DMS53 (cell line): ENCODE measurements at places on chromosomes 4 and X.

GRCh38 chr4:182010876-182011275, 232.3 kb upstream of the TENM3 start:
- no peak for DNase-seq

DNA sequence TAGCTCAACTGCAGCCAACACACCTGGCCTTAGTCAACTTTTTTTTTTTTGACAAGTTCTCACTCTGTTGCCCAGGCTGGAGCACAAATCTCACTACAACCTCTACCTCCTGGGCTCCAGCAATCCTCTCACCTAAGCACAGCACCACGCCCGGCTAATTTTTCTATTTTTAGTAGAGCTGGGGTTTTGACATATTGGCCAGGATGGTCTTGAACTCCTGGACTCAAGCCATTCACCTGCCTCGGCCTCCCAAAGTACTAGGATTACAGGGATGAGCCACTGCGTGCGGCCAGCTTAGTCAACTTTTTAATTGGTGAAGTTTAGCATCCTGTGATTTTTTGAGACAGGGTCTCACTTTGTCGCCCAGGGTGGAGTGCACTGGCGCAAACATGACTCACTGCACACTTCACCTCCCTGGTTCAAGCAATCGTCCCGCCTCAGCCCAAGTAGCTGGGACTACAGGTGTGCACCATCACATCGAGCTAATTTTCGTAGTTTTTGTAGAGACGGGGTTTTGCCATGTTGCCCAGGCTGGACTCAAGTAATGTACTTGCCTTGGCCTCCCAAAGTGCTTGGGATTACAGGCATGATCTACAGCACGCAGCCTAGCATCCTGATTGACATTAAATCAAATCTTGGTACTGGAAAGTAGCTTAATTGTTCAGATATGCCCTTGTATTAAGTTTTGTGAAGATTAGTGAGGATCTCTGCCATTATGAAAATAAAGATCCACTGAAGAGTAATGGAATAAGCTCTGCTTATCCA, 8.3 kb downstream of the HNRNPDL start:
- DNase-seq: peak; percentile 67

GRCh38 chr4:117425636-117426035, 340.3 kb upstream of the TRAM1L1 start:
- no peak for DNase-seq

DNA sequence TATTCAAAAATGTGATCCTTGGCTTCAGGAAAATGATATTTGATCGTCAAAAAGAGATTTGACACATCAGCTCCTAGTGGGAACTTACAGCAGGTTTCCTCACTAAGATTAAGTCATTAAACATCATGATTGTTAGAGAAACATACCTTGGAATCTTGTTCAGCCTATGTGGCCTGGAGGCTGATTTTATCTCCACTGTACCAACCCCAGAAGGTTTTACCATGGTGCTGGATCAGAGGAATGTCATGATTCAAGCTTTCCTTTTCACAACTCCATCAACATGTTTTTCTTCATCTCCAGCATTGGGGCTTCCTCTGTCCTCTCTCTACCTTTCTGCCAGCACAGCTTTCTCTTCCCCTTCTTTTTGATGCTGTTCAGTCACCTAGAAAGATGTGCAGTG, 68.4 kb upstream of the MID1IP1 start:
- no peak for DNase-seq

DNA sequence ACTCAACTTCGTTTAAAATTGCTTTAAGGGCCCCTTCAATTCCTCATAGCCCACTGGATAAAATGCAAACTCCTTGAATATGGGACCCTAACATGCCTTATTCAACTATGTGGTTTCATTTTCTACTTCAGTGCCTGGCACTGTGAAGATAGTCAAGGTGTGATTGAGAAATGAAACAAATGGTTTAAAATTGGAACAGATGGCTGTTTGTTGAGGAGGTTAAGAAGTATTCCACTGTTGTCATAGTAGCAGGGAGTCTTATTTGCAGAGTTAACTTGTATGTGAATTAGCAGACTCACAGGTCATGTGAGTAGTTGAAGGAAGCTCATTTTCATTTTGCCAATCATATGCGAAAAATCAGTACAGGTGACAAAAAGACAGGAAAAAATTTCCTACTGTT, 593.3 kb downstream of the KCTD8 start:
- peak; percentile 60 for DNase-seq

DNA sequence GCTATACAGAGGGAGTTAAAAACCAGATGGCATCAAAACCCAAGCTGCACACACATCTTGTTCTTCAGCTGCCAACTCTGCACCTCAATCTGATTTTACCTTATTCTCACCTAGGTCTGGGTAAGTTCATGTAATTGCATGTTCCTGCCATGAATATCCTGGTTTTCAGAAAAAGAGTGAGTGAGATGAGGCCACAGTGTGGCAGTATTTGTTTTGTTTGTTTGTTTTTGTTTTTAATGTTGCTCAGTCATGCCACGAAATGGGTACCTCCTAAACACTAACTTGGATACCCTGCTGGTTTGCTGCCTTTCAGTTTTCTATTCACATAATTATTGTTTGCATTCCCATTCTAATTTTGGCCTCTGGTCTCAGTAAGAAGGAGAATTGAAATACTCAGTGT, 22.5 kb downstream of the TMEM164 start:
- DNase-seq: no peak

- DNase-seq: peak; percentile 11
Measured at GRCh38 chrX:24391389-24391788, 30.9 kb downstream of the SUPT20HL1 start.

DNA sequence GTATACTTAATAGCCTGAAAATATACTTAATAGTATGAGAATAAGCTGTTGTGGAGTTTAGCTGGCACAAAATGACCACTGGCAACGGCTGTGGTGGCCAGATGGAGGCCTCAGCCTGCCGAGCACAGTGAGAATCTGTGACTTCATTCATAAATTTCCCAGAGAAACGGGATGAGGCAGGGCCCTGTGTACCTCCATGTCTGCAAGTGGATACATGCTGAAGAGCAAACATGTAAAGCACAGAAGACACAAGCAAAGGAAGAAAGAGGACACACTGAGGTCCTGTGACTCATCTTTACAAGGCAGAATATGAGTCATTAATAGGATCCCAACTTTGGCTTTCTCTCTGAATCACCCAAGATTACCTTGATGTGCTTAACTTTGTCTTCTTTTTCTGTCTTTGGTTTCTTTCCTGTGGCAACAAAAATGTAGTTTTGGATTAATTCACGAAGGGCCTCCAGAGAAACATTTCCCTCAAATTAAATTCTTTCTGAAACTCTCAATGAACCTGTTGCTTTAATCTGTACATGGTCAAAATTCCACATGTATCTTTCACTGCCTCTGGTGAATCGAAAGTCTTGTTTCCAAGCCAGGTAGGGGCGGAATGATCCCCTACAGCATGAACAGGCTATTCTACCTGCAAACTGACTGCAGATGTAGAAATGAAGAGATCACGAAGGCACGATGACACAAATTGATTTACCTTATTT, 56.4 kb downstream of the IRF2 start:
- DNase-seq: peak; percentile 46

GRCh38 chr4:48792348-48793006, 12.4 kb upstream of the FRYL start:
- DNase-seq: no peak

GRCh38 chr4:71550220-71551165, 211.7 kb downstream of the SLC4A4 start:
- DNase-seq: peak; percentile 9

GRCh38 chr4:184039963-184040383, 134.9 kb downstream of the STOX2 start:
- no peak for DNase-seq

- peak; percentile 1 for DNase-seq
Measured at GRCh38 chrX:111375747-111376146, 36.2 kb downstream of the DCX start.

GRCh38 chrX:20402956-20403355, 136.2 kb upstream of the RPS6KA3 start:
- no peak for DNase-seq

DNA sequence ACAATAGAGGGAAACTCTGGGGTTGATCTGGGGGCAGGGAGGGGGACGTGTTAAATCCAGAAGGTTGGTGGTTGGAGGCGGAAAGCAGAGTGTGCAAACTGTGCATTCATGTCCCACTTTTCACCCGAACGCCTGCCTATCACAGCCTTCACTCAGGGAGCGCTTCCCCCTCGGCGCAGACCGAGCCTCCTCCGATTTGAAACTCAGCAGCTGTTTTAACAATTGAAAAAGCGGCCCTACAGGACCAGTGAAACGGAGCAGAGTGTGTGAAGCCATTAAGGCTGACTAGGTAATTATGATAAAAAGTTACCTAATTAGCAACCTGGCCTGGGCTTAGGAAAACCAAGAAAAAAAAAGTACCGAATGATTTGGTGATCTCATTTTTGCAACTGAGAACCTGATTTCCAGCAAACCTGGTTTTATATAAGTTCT, 685 bp upstream of the NDNF start:
- peak; percentile 76 for DNase-seq

- DNase-seq: peak; percentile 76
Measured at GRCh38 chrX:10156199-10157031, at the start of gene CLCN4. Gene CLCN4 (plus strand): TSS chrX:10156975. CDS start chrX:10185033, 28,058 bp downstream.

DNA sequence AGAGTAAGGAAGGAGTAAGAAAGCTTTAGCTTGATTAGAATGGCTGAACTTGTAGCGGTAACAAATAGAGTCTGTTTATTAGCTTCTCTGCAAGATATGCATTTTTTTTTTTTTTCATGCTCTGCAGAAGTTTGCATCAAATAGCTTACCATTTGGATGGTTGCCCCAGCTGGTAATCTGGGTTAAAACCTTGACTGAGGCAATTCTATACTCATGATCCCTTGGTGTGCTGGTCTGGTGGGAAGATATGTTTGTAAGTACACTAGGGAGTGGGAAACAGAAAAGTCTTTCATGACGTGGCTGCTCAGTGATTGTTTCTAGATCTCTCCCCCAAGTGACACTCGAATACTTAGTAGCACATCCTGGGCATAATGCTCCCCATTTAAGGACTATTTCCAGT, 32.1 kb downstream of the SEPTIN11 start:
- DNase-seq: no peak

DNA sequence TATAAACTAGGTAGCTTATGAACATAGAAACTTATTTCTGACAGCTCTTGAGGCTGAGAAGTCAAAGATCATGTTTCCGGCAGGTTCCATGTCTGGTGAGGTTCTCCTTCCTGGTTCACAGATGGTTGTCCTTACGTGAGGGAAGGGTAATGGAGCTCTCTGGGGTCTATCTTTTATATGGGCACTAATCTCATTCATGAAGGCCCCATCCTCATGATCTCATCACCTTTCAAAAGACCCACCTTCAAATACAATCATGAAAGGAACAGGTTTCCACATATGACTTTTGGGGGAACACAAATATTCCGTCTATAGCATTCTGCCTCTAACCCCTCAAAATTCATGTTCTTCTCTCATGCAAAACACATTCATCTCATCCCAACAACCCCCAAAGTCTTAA, 264.7 kb downstream of the PTTG2 start:
- DNase-seq: no peak

DNA sequence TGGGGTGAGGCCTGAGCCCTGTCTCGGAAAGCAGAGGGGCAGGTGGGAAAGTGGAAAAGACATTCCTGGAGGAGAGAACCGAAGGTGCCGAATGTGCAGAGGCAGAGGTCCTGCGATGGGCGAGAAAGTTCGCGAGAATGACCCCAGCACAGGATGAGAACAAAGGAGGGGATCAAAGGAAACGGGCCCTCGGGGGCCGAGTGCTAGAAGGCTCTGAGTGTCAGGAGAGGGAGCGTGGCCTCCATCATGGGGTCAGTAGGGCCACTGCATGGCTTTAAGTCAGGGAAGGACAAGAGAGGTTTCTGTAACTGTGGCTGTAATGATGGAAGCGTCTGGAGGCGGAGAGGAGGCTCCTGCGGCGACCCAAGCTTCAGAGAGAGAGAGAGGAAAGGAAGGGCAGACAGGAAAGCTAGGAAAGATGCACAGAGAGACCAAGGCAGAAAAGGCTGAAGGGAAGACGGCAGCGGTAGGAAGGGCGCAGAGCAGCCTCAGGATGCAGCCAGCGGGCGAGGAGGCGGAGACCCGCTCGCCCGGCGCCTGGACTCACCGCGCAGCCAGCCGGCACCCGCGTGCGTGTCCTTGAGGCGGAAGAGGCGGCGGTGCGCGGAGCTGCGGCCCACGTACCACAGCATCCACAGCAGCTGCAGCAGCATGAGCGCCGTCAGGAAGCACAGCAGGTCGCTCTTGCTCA, 669 bp downstream of the OTOP1 start:
- no peak for DNase-seq

- DNase-seq: no peak
Measured at GRCh38 chrX:47746446-47746845, 87.5 kb upstream of the UXT start.

- no peak for DNase-seq
Measured at GRCh38 chr4:24720979-24721378, 74.4 kb upstream of the SOD3 start.

- DNase-seq: no peak
Measured at GRCh38 chr4:85448906-85449890, 25.8 kb upstream of the ARHGAP24 start.

DNA sequence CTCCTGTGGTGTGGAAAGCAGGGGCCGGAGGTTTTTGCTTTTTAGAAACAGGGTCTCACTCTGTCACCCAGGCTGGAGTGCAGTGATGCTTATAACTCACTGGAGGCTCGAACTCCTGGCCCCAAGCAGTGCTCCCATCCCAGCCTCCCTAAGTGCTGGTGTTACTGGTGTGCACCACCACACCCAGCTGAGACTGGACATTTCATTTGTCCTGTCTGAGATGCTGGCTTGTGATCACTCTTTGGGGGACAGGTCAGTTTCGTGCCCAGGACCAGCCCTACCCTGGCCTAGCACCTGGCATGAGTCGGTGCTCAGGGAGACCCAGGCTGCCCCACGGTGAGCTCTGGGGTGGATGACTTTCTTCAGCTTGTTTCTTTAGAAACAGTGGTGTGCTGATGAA, 11.3 kb downstream of the PSAPL1 start:
- DNase-seq: no peak

DNA sequence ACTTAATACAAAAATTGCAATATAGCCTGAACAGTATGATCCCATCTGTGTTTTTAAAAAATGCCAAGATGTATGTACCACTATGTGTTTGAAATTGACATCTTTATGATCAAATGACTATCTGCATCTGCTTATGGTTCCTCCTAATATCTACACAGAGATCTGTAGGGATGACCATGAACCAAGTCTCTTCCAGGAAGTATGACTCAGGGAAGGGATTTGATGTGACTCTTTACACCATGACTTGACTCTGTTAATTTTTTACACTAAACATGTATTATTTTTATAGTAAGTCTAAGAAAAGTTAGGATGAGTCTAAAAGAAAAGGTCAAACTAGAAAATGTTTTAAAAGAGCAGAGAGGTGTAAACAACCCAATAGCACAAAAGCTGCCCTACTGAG, 164.0 kb downstream of the SH3KBP1 start:
- DNase-seq: peak; percentile 16

- DNase-seq: no peak
Measured at GRCh38 chrX:17027931-17028330, 81.5 kb downstream of the REPS2 start.

DNA sequence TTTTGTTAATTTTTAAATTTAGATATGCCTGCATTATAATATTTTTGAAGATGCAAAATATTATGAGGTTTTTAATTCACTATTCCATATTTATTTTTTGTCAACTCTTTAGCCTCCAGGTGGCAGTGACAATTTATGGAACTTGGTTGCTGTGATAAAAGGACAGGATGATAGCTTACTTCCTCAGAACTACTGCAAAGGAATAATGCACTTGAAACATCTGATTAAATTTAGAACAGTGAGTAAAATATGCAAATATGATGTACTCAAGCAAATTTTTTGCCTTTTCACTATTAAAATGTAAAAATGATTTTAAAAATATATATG, 45.1 kb downstream of the SPATA4 start:
- peak; percentile 53 for DNase-seq
